ENCODE measurements at places on chromosomes 12 and 14.

DNA sequence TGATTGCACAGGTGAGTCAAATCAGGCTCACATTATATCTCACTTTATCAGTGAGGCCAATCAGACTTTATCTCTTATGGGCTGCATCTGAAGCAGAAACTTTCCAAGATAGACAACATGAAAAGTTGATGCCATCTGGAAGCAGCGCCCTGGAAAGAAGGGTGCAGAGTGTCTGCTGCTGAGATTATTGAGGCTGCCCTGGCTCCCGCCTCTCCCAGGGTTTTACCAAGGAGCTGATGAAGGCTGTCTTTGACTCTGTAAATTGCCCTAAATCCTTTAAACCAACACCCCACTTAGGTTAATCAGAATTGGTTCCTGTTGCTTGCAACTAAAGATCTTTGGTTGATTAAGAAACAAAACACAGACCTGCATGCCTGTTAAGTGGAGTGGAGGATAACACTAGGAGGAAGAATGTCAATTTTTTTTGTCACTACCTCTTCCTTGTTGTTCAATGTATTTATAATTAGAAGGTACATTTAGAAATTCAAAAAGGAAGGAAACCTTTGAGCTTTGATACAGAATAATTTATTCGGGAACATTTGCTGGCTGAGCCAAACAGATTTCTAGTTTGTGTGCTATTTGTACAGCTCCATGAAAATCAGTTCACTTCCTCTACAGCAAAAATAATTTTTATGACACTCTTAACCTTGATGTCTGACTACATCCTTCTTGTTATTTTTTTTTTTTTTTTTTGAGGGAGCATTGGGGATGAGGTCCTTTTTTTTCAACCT is 104.1 kb downstream of the VEZT start:
- no peak overlapping the region for H3K4me3 ChIP-seq
- H3K27me3 ChIP-seq: no peaks in the 10 kb centered on the region
- H3K4me1 ChIP-seq: no peaks in the 10 kb centered on the region
- H3K36me3 ChIP-seq: no peaks in the 10 kb centered on the region

DNA sequence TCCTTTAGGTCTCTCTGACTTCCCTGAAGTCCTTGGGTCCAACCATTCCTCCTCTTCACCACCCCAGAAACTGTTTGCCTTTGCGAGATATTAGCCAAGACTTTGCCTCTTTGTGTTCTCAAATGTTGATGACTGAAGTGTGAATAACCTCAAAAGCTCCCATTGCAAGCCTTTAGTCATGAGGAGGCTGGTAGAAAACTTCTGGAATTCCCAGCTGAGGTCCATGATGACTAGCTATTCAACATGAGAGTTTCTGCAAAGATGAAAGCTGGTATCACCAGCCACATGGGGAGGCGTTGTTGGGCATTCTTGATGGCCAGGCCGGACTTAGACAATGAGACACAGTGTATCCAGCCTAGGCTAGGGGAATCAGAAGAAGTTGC is 111.7 kb downstream of the TBX5 start:
- H3K27ac ChIP-seq: no peak overlapping the region
- DNase-seq: no peak
- no peaks in the 10 kb centered on the region for H3K36me3 ChIP-seq

DNA sequence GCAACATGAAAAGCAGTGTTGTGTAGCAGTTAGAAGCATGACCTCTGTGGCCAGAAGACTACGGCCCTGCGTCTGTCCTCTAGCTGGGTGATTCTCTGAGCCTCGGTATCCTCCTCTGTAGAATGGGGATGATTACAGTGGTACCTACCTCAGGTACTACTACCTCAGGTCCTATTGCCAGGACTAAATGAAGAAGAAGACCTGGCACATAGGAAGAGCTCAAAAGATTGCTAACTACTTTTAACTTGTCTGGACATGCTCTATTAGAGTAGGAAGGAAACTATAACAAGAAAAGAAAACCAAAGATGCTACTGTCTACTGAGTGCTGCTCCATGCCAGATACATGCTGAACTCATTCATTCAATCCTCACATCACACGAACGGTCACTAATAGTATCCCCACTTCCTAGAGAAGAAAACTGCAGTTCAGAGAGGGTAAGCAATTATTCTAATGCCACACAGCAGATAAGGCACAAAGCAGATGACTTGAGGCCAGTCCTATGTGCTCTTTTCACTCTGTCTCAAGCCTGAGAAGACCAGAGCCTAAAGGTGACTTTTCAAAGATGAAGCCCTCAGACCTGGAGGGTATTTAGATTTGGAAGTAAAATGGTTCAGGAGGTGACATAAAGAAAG is 108.1 kb upstream of the HIF1A start:
- H3K36me3 ChIP-seq: no peaks in the 10 kb centered on the region
- no peak overlapping the region for H3K27ac ChIP-seq
- DNase-seq: no peak
- no peaks in the 10 kb centered on the region for H3K4me1 ChIP-seq

DNA sequence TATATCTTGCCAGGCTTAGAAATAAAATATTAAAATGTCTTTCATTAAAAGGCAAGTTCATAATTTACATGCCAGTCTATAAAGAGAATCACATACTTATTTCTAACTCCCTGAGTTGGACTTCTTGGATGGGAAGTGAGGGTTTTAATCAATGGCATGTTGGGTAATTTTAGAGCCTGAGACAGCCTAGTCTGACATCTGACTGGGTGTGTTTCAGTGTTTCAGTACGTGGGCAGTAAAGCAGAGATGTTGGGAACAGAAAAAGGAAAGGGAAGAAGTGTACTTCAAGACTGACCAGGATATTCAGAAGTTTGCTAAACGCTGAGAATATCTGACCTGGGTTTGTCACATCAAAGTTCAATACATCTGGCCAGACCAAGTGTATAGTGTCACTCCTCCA is 171.8 kb downstream of the BTG1 start:
- no peak overlapping the region for H3K4me3 ChIP-seq
- H3K27ac ChIP-seq: no peak overlapping the region
- peaks cover 8% of the 10 kb centered on the region for H3K4me1 ChIP-seq
- no peaks in the 10 kb centered on the region for H3K36me3 ChIP-seq
- H3K27me3 ChIP-seq: no peaks in the 10 kb centered on the region
- DNase-seq: no peak

DNA sequence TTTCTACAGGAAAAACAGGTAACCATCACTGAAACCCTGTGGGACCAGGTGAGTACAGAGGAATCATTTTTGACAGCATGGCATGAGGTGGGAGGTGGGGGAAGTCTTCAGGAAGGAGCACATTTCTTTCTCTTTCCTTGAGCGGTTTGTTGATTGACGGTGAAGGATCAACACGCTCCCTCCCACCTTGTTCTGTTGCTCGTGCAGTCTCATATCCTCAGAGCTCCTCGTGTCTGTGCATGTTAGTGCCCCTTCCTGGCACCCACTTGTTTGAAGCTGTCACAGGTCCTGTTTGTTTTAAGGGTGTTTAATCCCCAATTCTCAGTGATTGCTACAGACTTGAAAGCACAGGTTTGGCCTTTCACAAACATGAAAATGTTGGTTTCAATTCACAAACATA is 4.4 kb downstream of the C12orf54 start:
- no peak for DNase-seq
- H3K36me3 ChIP-seq: no peaks in the 10 kb centered on the region
- H3K4me1 ChIP-seq: no peaks in the 10 kb centered on the region
- H3K27me3 ChIP-seq: no peaks in the 10 kb centered on the region
- H3K4me3 ChIP-seq: no peak overlapping the region
- H3K27ac ChIP-seq: no peak overlapping the region

GRCh38 chr12:116547955-116548501 is 11.2 kb upstream of the MAP1LC3B2 start:
- no peaks in the 10 kb centered on the region for H3K27me3 ChIP-seq
- H3K36me3 ChIP-seq: no peaks in the 10 kb centered on the region
- H3K4me3 ChIP-seq: no peak overlapping the region
- no peak for DNase-seq

GRCh38 chr12:53538209-53538689 is 31.0 kb upstream of the NPFF start:
- no peak overlapping the region for H3K27ac ChIP-seq
- no peak for DNase-seq
- no peaks in the 10 kb centered on the region for H3K27me3 ChIP-seq
- H3K36me3 ChIP-seq: peaks cover 70% of the 10 kb centered on the region

DNA sequence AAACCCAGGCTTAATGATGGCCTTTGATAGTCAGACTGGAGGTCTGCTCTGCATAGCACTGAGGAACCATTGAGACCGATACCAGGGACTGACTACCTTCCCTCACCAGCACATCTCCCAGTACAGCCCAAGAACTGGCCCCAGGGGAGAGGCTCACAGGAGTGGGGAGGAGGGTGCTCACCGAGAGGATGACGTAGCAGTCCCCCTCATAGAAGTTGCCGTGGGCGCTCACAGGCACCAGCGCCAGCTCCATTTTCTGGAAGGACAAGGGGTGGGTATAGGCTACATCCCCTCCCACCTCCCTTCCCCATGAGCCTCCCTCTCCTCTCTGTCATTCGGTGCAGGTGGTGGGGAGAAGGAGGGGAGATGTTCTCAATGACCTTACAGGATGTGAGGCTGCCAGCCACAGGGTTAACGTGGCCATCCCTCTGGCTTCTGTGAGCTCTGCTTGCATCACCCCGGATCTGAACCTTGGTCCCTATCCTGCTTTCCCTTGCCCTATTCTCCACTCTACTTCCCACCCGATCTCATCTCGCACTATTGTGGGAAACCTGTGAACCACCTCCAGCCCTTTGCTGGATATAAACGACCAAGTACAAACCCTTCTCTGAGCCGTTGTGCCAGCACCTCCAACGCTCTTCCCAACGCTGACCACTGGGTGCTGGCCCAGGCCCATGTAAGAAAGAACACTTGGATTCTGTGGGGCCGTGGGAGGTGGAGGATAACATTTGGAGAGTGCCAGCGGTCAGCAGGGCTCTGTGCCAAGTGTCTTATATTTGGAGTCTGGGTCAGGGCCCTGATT is 4.4 kb downstream of the AVIL start:
- H3K4me1 ChIP-seq: no peaks in the 10 kb centered on the region
- no peaks in the 10 kb centered on the region for H3K27me3 ChIP-seq
- DNase-seq: no peak
- H3K27ac ChIP-seq: no peak overlapping the region
- H3K36me3 ChIP-seq: no peaks in the 10 kb centered on the region
- no peak overlapping the region for H3K4me3 ChIP-seq

- H3K36me3 ChIP-seq: no peaks in the 10 kb centered on the region
- no peak overlapping the region for H3K27ac ChIP-seq
- DNase-seq: no peak
- H3K27me3 ChIP-seq: no peaks in the 10 kb centered on the region
- H3K4me3 ChIP-seq: no peak overlapping the region
Measured at GRCh38 chr12:85642808-85643207, 193.4 kb downstream of the RASSF9 start.

DNA sequence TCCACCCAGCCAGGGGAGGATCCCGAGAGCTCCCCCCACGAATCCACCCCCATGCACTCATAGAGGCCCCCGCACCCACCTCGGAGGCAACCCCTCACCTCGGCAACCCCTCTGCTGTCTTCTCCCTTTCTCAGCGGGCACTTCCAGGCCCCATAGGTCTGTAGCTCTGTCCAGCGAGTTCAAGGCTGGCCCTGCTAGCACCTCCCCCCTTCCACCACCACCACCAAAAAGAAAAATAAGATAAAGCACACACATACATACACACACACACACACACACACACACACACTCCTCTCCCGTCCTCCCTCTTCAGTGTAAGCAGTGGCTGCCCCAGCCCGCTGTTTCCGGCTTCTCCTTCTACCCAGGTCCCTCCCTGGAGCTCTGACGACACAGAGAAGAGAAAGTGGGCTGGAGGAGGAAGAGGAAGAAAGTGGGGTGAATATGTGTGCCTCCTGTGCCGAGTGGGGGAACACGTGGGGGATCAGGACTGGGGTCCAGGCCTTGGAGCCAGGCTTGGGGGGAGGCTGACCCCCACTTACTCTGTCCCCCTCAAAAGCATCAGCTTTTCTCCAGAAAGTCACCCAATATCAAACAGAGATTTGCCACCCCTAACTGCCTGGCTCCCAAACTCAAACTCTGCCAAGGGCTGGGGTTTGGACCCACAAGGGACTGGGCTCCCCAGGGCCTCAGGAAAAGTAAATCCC is at the start of gene STAT6:
Gene STAT6 (minus strand): TSS at position 332 of the 704 bp plus-strand sequence. CDS start 3,084 bp downstream, outside the sequence.
- peaks cover 24% of the 10 kb centered on the region for H3K36me3 ChIP-seq
- peak within 1 kb of the TSS; percentile 98 for H3K27ac ChIP-seq
- peak; percentile 97 for DNase-seq
- H3K27me3 ChIP-seq: no peaks in the 10 kb centered on the region

DNA sequence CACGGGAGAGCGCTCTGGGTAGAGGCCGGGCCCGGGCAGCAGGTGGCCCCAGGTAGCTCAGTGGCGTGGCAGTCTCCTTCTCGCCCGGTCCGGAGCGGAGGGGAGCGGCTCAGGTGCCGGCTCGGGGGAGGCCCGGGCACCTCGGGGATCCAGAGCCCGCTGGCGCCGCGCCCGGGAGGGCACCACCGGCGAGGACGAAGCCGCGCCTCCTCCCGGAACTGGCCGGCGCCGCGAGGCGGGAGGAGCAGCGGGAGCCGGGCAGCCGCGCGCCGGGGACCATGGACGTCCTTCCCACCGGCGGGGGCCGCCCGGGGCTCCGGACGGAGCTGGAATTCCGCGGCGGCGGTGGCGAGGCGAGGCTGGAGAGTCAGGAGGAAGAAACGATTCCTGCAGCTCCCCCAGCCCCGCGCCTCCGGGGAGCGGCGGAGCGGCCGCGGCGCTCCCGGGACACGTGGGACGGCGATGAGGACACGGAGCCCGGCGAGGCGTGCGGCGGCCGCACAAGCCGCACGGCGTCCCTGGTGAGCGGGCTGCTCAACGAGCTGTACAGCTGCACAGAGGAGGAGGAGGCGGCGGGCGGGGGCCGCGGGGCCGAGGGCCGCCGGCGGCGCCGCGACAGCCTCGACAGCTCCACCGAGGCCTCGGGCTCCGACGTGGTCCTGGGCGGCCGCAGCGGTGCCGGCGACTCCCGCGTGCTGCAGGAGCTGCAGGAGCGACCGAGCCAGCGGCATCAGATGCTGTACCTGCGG is 21.5 kb upstream of the GNS start:
- DNase-seq: no peak
- H3K27me3 ChIP-seq: peaks cover 52% of the 10 kb centered on the region
- H3K27ac ChIP-seq: no peak overlapping the region
- peaks cover 24% of the 10 kb centered on the region for H3K4me1 ChIP-seq
